ENCODE measurements at places on chromosomes 5 and 9. TPM values are rescaled to one million over a fixed set of nuclear protein-coding genes. Genes with fewer than 3 reads are reported as not detected.

FAM120A gene
- total RNA-seq, result 140 TPM

OR1Q1 gene
- total RNA-seq, result not detected

DNA sequence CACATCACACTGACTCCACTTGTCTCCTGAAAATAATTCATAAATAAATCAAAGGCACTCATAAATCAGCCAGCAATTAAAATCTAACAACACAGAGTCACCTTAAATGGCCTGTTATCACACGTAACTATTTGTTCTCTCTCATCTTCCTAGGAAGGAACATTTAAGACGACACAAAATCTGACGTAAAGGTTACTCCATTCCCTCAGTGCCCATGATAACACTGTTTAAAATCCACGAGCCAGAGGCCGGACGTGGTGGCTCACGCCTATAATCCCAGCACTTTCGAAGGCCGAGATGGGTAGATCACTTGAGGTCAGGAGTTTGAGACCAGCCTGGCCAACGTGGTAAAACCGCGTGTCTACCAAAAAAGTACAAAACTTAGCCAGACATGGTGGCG is 56.4 kb downstream of the MYO10 start:
- H3K27me3 ChIP-seq, result no peaks in the 10 kb centered on the region
- H3K36me3 ChIP-seq, result no peaks in the 10 kb centered on the region
- H3K4me1 ChIP-seq, result no peaks in the 10 kb centered on the region
- no peak overlapping the region for H3K4me3 ChIP-seq
- no peak overlapping the region for H3K27ac ChIP-seq

GRCh38 chr5:9927106-9927505 is 297.0 kb upstream of the TAS2R1 start:
- no peaks in the 10 kb centered on the region for H3K27me3 ChIP-seq
- no peaks in the 10 kb centered on the region for H3K36me3 ChIP-seq
- H3K4me3 ChIP-seq, result no peak overlapping the region
- DNase-seq, result no peak
- no peak overlapping the region for H3K27ac ChIP-seq

IL7R gene
- total RNA-seq, result 272 TPM

- H3K27ac ChIP-seq, result no peak overlapping the region
- H3K4me1 ChIP-seq, result no peaks in the 10 kb centered on the region
- no peak for DNase-seq
- H3K36me3 ChIP-seq, result no peaks in the 10 kb centered on the region
- no peaks in the 10 kb centered on the region for H3K27me3 ChIP-seq
- no peak overlapping the region for H3K4me3 ChIP-seq
These were observed 33.8 kb downstream of the JMY start for GRCh38 chr5:79269733-79270166.

DNA sequence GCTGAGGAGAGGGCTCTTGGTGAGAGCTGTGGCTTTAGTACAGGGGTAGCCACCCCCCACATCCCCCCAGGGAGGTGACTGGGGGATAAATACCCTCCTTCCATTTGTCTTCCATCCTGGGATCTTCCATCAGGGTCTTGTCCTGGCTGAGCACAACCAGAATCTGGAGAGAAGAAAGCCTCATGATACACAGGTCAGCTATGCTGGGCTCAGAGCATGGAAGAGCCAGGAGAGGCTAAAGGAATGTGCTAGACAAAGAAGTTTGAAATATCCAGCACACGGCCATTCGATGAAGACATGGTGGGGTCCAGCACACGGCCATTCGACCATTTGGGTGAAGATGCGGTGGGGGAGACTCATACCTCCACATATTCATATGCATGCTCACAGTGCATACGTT is 30.0 kb downstream of the ROPN1L start:
- no peaks in the 10 kb centered on the region for H3K4me1 ChIP-seq
- H3K36me3 ChIP-seq, result no peaks in the 10 kb centered on the region
- no peak for DNase-seq
- no peaks in the 10 kb centered on the region for H3K27me3 ChIP-seq
- no peak overlapping the region for H3K4me3 ChIP-seq

GRCh38 chr9:92656537-92656925 is 13.4 kb downstream of the IPPK start:
- no peak overlapping the region for H3K4me3 ChIP-seq
- DNase-seq, result no peak
- no peaks in the 10 kb centered on the region for H3K36me3 ChIP-seq
- H3K4me1 ChIP-seq, result no peaks in the 10 kb centered on the region

GRCh38 chr5:154577416-154577815 is 99.4 kb upstream of the HAND1 start:
- H3K4me1 ChIP-seq, result no peaks in the 10 kb centered on the region
- DNase-seq, result no peak
- H3K27me3 ChIP-seq, result peaks cover 6% of the 10 kb centered on the region
- no peaks in the 10 kb centered on the region for H3K36me3 ChIP-seq
